Stimulated activated CD4-positive, alpha-beta T cell treated with anti-CD3 and anti-CD28 coated beads, Interleukin-1b, Interleukin-23, amount 100 ng/mL, for 24 hours (primary cell): ENCODE measurements at places on chromosomes 13 and 19.

DNA sequence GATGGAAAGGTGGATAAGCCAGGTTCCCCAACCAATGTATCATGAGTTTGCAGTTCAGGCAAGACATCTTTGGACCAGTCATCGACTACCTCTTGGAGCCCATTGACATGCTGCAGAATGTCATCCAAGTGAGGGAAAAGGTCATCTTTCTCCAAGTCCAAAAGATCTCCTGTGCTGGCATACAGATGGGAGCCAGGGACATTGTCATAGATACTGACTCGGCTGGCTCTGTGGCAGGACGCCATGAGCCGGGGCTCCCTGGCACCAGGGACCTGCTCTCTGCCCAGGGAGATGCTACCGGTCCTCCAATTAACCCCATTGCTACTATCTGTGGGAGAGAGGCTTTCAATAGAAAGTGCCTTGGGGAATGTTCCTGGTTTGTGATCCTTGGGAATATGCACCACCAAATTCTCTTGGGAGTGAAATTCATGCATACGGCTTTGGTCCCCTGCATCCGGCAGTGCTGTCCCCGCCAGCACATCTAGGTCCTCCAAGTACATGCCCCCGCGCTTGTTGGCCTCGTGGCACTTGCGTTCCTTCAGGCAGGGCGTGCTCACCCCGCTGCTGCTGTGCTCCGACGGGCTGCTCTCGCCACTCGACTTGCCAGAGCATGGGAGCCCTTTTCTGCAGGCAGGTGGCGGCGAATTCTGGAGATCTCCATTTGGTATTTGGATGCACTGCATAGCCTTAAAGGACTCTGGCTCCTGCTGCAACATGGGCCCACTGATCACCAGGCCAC, 113.0 kb downstream of the KL start:
- DNase-seq = no peak

DNA sequence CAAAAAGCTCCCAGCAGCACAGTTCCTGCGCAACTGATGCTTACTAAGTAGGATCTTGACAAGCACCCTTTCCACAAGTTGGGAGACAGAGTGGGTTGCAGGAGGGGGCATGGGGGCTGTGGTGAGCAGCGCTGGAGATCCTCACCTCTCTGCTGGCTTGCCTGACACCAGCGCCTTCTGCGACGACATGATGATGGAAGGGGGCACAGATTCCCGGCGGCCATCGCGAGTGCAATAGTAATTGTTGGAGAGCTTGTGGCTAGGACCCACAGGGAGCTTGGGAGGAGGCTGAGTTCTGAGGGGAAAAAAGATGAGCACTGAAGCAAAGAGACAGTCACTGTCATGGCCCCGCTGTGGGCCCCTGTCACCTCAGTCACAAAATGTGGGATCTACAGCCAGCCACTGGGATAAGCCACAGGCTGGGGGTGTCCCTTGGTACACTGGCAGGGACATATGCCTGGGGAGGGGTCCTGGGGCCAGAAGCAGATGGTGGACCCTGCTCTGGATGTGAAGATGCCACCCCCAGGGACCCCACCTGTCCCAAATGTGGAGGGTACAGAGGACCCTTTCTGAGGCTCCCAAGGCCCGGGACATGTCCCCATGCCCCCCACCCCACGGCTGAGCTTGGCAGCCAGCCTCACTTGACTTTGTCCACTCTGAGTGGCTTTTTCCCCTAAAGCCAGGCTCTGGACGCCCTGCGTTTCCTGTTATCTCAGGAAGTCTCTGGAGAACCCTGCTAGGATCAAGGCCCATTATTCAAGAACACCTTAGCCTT, 4.6 kb downstream of the NDUFA7 start:
- DNase-seq = no peak

DNA sequence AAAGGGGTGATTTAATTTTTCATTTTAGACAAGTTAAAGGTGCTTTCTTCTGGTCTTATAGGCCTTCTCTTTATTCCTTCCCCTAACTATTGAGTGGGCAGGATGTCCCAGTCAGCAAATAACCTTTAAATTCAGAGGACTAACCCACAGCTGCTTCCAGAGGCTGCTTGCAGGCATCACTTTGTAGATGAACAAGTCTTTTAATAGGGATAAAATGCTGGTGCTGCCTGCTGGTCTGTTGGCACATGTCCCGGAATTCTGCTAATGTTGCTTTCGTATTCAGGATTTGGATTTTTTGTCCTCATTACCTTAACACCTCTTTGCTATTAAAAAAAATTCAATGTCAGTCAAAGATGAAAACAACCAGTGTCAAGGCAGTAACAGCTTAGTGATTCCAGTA, 132.7 kb upstream of the KL start:
- no peak for DNase-seq

DNA sequence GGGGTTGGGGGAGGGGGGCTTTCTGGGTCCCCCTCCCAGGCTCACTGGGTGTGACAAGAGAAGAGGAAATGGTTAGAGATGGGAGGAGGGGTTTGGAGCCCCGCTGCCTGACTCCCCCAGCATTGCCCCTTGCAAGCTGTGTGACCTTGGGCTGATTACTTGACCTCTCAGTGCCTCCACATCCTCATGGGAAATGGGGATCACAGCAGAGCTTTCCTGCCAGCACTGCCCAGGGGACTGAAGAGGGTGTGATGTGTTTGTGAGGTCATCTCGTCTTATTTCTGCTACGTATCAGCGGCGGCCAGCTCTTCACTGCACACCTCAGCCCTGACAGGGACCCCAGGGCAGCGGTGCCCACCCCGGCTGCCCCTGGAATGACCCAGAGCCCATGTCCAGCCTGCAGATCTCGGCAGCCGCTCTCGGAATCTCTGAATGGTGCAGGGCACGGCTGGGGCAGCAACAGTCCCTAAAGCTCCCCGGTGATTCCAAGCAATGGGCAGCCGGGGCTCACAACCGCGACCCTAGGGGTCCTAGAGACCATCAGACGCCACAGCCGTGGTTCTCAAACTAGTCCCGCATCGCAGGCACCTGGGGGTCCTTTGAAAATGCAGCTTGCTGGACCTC, 8.4 kb downstream of the PNMA8B start:
- no peak for DNase-seq

- no peak for DNase-seq
Observed at GRCh38 chr19:24060687-24061356, 26.2 kb upstream of the ZNF254 start.

DNA sequence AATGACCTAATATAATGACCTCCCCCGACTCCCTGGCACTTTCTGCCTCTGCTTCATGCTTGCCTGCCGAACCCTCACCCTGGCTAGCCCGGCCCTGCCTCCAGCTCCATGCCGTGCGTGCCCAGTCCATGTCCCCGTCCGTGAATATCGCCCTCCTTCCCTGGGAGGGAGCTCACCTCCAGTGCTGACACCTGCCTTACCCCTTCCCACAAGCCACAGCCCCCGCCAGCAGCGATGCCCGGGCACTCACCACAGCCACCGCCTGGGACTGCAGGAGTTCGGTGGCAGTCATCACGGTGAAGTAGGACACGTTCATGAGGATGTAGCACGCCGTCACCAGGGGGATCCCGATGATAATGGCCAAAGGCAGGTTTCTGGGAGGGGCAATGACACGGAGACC, 10.0 kb downstream of the SLC7A9 start:
- DNase-seq = no peak

DNA sequence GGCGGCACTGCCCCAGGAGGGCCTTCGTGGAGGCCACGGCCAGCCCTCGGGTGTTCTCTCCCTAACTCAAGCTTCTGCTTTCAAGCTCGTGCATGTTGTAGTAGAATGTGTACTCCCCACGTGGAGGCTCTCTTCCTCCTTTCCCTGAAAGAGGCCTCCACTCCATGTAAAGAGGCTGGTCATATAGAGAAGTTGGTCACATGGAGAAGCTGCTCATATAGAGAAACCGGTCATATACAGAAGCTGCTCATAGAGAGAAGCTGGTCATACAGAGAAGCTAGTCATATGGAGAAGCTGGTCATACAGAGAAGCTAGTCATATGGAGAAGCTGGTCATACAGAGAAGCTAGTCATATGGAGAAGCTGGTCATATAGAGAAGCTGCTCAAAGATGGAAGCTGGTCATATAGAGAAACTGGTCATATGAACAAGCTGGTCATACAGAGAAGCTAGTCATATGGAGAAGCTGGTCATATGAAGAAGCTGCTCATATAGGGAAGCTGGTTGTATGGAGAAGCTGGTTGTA, 152.5 kb downstream of the COL4A1 start:
- DNase-seq = no peak

GRCh38 chr19:49421039-49421877, 2.0 kb downstream of the PTH2 start:
- no peak for DNase-seq

DNA sequence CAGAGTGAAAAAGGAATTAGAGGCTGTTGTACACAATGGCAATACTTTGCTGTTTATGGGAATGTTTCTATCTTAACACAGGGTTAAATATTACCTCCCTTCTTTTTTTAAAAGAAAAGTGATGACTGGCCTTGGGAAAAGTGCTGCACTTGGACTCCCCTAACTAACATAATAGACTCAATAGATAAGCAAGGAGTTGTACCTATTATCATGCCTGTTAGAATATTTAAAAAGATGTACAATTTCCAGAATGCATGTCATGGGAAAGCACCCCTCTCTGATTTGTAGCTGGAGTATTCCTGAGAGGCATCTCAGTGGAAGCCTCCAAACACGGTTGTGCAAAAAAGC, 79.3 kb upstream of the GPC6 start:
- no peak for DNase-seq

DNA sequence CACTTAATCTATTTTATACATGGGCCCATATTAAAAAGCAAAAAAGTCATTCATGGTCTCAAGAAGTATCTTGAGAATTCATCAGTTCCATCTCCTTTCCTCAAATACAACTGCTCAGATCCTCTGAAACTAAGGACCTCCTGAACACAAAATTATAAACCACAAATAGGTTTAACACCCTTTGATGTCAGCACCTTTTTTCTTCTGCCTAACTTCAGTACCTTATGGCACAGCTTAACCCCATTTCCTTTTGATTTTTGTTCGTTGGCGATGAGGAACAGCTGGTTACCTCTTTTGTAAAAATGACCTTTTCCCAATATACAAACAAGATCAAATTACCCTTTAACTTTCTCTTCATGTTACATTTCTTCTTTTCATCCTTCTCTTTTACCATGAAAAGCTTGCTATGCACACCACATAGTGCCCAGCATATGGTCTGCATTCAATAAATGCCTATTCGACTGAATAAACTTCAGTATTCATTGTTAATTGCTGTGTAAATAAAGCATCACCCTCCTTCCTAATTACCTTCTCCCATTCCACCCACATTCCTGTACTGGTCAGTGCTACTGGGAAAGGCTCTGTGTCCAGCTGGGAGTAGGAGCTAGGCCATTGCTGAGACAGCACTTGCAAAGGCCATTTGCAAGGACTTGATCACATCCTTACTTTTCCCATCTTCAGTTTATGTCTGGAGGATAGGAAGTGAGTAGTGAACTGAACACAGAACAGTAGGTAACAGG, 317.9 kb downstream of the SHISA2 start:
- DNase-seq = no peak

DNA sequence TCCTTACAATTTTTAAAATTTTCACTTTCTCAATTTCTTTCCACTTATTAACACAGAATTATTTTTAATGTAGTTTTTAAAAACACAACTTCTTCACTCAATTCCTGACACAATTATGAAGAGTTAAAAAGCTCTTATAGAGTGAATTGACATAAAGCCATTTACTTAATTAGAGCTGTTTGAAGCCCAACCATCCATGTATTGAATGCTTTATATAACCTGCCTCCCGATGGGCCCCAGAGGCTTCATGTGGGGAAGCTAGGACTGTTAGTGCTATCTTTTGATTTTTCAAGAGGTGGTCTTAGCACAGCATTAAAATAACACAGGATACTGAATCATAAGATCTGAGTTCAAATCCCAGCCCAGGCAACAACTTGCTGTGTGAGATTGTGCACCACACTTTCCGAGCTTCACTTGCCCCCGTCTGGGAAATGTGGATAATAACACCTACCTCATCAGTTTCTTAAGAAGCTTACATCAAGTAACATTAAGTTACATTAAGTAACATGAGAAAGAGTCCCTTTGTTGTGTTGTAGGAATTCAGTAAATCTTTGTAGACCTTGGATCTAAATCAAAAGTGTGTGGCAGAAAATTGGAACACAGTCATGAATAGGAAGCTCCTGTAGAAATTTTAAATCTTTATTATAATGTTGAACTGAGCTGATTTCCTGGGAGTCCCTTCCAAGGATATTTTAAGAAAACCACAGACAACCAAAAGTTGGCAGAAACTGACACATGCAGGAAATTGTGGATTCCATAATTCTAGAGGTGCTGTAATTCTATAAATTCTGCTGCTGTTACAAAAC, 5.5 kb upstream of the ENOX1 start:
- DNase-seq = no peak

DNA sequence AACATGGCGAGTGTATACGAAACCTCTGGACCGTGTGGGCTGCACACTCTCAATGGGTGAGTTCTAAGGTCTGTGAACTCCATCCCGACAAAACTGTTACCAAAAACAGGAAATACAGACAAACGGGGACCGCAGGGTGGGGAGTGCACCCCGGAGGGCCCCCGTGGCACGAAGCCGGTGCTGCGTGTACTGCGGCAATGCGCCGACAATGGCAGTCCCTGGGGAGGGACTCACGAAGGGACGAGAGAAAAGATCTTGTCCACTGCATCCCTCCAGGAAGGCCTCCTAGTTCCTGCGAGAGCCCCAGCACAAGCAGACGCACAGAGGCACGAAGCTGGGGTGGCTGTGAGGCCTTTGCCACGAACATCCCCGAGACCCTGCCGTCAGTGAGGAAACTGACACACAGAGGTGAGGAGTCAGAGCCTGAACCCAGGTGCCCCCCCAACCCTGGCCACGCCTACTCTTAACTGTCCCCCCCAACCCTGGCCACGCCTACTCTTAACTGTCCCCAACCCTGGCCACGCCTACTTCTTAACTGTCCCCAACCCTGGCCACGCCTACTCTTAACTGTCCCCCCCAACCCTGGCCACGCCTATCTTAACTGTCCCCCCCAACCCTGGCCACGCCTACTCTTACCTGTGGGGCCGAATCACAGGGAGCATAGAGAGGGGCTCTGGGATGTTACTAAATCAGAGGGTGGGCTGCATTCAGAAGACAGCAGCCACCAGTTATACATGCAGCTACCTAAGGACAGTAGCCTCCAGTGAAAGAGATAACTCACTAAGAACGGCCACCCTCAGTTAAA, 4.2 kb downstream of the MED16 start:
- no peak for DNase-seq

DNA sequence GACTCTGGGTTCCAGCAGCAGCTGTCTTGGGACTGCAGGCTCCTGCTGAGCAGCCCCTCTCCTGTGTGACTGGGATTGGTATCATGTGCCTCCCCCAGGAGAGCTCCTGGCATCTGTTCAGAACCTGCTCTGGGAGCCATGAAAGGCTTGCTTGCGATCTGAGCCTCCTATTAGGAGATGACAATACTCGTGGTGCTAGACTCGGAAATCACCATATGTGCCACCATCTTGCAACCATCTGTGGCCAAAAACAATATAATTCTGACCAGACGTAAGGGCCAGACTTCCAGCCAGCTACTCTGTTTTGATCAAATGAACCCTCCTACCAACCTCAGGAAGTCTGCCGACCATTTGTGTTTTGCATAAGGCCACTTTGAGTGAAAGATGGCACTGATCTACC, 484.7 kb downstream of the IRS2 start:
- DNase-seq = no peak

GRCh38 chr19:6481541-6482342, at the start of gene DENND1C:
TSS of gene DENND1C (minus strand) at chr19:6481787. CDS start at chr19:6481695, 92 bp downstream.
- DNase-seq = no peak
